CD14-positive monocyte (primary cell): ENCODE measurements at places on chromosomes 6 and 20. TPM values are rescaled to one million over a fixed set of nuclear protein-coding genes. Genes with fewer than 3 reads are reported as not detected.

Gene ARG1
- not detected for polyA plus RNA-seq

DNA sequence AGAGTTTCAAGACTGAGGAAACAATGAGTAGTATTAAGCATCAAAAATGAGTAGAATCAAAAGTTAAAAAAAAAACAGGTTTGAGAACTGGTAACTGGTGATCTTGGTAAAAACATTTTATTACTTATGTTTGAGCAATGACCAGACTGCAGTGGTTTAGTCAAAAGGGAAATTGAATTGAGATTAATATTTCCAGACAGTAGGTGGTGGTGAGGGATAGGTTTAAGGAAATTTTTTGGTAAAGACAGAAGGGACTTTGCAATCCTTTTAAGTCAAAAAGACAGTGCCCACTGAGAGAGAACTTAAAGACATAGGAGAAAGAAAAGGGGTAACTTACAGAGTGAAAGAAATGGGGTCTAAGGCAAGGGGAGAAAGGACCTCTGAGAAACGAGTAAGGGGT is 156.9 kb downstream of the ASCC3 start:
- DNase-seq, result no peak

Gene SALL4
- polyA plus RNA-seq, result 0.03 and 0.07 TPM in 2 replicates

Gene FERMT1
- polyA plus RNA-seq, result not detected in 2 replicates

Gene FILIP1
- polyA plus RNA-seq, result not detected

Gene TP53TG5
- not detected for polyA plus RNA-seq

Gene TGM3
- not detected for polyA plus RNA-seq

GRCh38 chr6:104017410-104018381 is 842.0 kb downstream of the HACE1 start:
- no peak for DNase-seq

GRCh38 chr20:59829786-59830664 is 103.4 kb downstream of the SYCP2 start:
- no peak for DNase-seq
